ENCODE measurements at places on chromosomes 11 and 22.

DNA sequence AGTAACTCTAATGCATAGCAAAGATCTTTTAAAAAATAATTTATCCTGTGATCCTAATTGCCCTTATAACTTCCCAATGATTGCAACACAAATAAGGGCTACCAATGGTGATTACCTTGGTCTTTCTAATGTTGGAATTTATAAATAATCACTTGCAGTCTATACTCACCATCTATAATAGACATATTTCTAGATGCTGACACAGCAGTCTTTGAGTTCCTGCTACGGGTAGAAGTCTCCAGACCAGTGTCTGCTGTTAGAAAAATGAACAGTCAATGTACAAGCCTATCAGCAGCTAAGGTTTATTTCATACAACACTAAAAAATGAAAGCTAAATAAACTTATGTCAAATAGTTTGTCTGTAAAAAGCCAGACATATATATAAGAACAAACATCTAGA, 44.4 kb upstream of the GPR83 start:
- DNase-seq: no peak

DNA sequence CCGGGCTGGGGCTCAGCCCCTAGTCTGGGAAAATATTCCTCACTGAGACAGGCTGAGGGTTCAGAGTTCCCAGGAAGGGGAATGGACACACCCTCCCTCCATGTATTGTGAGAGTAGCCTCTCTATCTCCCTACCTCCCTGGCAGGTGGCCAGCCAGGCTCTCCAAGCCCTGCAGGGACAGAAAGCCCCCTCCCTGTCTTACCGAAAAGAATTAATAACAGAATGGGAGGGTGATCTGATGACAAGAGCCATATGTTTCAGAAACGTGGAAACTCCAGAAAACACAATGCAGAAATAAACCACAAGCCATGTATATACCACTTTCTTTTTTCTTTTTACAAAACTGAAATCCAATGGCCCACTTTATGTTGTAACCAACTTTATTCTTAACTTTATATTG, 140.0 kb downstream of the CHST1 start:
- no peak for DNase-seq

DNA sequence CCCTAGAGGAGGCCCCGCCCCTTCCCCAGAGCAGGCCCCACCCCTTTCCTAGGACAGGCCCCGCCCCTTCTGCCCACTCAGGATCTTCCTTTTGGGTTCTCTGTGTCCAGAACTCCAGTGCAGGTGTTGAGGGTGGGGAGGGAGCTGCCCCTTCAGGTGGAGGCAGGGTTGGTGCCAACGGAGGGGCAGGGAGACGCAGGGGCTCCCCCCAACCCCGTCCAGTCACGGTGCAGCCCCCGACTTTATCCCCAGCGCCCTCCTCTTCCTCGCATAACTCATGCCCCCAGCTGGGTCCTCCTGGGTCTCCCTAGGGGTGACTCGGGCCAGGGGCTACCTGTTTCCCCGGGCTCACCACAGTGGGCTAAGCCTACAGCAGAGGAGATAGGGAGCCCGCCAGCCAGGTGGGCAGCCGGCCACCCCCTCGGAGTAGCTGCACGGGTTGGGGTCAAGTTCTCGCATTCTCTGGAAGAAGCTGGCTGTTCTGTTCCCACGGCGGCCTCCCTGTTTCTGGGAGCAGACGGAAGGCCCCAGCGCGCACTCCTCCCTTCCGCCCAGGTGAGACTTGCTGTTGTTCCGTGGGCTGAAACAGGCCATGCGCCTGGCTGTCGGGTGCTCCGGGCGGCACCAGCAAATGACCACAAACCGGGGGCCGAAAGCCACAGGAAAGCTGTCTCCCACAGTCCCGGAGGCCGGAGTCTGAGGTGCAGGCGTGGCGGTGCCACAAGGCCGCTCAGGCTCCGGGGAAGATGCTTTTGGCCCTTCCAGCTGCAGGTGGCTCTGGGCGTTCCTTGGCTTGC, 38.9 kb downstream of the MUC2 start:
- no peak for DNase-seq

DNA sequence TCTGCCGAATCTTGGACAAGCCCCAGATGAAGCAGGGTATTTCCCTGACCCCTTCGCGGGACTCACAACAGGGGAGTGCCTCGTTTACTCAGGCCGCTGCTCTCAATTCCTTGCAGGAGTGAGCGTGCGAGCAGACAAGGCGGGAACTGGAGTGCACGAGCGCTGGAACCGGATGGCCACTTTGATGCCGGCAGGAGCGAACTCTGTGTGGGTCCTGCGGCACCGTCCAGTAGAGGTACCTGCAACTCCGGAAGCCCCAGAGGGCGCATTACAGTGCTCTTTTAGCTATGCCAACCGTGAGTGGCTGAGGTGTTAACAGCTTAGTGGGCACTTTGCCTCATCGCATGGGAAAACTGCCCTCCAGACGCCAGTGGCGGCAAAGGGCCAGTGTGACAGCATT, 182.3 kb upstream of the ANO3 start:
- no peak for DNase-seq

- no peak for DNase-seq
Measured at GRCh38 chr11:43589601-43590250, 90.8 kb upstream of the HSD17B12 start.

DNA sequence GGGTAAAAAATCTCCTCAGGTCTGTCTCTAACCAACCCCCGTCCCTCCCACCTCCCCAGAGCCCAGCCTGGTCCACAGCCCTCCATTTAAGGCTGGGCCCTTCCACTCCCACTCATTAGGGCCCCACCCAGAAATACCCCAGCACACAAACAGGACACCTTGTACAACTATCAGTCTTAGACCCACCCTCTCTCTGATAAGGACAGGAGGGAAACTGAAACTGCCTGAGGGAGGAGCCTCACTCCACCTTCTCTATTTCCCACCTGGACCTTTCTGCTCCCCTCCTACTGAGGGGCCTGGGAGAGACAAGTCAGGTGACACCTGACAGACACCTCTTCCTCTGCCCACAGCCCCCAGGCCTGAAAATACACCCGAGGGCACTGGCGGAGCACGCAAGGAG, 90.2 kb downstream of the PLEKHA7 start:
- DNase-seq: no peak

DNA sequence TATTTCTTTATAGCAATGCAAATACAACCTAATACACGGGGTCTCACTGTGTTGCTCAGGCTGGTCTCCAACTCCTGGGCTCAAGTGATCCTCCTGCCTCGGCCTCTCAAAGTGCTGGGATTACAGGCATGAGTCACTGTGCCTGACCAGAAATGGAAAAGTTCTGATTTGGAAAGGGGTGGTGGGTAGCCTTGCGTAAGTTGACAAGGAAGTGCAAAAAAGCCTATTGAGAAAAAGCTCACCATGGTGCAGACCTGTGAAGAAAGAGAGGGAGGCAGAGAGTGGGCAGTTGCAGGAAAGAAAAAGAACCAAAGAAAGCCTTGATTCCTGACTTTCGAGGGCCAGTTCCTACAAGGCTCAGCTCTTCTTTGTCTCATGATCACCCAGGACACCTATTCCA, 27.1 kb downstream of the AGBL2 start:
- DNase-seq: no peak

DNA sequence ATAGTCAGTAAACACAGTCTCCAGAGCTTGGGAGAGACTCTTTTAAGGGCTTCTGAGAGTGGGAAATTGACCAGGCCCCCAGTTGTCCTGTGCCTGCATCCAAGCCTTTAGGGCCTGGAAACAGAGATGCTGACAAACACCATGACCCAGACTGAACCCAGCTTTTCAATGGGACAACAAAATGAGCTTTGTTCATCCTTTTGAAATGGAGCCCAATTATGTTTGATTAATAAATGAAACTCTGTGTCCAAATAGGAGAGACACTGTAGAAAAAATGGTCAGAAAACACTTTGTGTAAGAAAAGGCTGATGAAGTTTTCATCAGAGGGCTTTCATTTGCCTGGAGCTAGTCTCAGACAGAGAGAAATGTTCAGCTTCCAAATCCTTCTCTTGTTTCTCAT, 146.0 kb downstream of the RRAS2 start:
- no peak for DNase-seq

- no peak for DNase-seq
Measured at GRCh38 chr22:39970742-39971141, 10.5 kb downstream of the TMA7B start.

- DNase-seq: no peak
Measured at GRCh38 chr11:91947215-91947820, 277.3 kb upstream of the FAT3 start.

DNA sequence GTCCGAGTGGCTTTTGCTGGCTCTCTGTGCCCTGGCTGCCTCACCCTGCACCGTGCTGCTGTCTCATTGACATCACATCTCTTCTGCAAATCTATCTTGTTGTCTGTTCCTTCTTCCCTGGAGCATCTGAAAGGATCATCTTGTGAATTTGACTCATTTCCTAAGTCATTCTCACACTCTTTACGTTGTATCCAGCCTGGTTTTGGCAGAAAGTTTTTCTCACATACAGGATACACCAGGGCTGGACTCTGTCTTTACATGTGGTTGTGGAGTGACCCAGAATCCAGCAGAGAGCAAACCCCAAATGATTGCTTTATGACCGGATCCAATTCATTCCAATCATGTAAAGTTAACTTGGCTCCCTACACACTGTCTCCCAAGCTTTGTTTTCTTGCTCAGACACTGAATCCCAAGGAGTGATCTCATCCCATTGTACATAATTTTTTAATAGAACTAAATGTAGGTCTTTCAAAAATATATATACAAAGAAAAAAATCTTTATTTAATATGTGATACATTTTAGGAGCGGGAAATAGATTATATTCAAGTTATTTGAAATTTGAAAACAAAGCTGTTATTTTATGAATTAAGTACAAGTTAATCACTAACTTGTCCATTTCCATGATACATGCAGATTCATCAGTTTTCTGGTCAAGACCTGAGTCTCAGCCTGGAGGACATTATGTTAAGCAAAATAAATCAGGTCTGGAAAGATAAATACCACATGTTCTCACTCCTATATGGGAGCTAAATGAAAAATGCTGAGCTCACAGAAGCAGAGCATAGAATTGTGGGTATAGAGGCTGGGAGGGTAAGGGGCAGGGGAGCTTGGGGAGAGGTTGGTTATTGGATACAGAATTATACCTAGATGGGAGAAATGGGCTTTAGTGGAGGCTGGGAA, 2.9 kb upstream of the RFPL1 start:
- DNase-seq: no peak

- no peak for DNase-seq
Measured at GRCh38 chr11:2778630-2779498, 79.1 kb upstream of the KCNQ1OT1 start.

- DNase-seq: no peak
Measured at GRCh38 chr22:38335077-38335476, 17.8 kb upstream of the CSNK1E start.

DNA sequence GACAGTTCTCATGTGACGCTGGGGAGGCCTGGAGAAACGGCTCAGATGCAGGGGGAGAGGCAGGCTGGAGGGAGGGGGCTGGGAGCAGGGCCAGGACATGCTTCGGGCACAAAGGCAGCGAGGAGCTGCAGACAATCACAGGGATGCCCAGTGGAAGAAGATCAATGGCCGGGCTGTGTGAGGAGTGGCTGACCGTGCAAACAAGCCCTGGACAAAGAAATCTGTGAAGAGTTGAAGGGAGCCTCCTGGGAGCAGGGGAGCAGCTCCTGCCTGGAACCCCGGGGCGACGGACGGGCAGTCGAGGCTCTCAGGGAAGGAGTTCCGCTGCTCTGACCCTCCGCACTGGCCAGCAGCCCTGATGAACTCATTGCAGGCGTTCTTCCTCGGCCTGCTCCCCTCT, 126.7 kb upstream of the B3GAT1 start:
- no peak for DNase-seq

DNA sequence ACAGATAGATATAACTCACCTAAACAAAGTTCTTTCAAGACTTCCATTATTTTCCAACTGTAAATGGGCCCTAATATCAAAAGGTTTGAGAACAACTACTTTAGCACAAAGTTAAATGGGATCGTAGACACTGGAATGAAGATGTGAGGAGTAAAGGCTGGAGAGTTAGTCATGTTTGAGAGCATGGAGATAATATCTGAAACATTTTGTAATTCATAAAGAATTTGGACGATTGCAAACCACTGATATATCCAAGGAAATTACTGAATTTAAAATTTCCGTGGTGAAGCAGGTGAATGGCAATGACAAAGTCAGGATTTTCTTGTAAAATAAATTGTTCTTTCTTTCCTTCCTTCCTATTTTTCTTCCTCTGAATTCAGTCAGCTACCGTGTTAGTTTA, 564.9 kb downstream of the CNTN5 start:
- no peak for DNase-seq

GRCh38 chr11:104049116-104049515, 12.7 kb downstream of the DDI1 start:
- DNase-seq: no peak

DNA sequence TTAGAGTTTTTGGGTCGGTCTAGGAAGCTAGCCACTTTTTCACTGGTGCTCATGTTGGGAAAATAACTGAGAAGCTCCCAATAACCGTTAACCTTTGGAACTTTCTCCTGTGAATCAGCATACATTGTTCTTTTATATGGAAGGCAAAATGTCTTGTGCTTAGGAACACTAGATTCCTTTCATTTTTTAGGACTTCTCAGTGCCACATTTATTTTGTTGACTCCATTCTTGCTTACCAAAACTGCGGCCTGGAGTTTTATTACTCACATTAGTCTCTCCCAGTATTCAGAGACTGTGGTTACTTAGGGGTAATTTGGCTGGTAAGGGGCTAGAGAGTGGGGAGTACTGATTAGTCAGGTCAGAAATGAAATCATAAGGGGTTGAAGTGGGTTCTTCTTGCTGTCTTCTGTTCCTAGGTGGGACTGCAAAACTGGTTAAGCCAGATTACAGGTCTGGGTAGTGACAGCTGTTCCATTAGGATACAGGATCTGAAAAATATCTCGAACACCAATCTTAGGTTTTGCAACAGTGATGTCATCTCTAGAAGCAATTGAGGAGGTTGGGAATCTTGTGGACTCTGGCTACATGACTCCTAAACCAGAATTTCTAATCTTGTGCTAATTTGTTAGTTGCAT, 631.4 kb upstream of the LUZP2 start:
- no peak for DNase-seq

GRCh38 chr22:39745789-39746188, 147.8 kb downstream of the ENTHD1 start:
- DNase-seq: no peak

- no peak for DNase-seq
Measured at GRCh38 chr22:38097058-38097457, 13.1 kb upstream of the SLC16A8 start.

Data from central memory CD8-positive, alpha-beta T cell (primary cell).